Inflammatory macrophage treated with lipopolysaccharide for 4 hours (primary cell): ENCODE measurements at places on chromosomes 5 and 9.

DNA sequence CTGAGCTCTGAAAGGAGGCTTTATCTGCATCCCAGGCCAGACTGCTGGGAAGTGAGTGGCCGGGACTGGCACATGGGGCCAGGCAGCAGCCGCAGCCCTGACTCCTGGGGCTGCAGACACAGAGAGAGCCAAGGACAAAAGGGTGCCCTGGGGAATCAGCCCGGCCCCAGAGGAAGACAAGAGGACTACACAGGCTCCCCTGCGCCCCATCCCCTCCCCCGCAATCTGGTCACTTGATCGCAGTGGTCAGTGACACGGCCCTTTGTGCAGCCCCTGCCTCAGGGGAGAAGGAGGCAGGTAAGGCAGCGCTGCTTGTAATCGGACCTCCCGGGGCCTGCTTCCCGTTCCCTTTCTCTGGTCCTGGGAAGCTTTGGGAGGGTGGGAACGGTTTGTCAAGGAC, 55.5 kb upstream of the FUBP3 start:
- no peak for DNase-seq

DNA sequence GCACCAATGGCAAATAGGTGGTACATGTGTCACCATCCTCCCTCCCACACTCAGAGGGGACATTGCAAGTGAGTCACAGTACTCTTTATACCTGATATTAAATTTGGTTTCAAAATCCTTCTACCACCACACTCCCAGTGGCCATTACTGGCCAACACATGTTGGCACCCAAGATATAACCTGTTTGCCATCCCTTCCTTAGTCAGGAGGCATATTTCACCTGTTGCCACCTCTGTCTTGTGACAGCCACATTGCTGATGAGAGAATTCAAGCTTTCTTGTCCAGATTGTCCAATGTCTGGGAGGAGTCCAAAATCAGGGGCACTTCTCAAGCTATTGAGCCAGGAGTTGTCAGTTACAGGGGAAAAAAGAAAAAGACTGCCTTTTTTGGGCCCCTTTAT, 80.2 kb upstream of the WWC1 start:
- DNase-seq = no peak

- no peak for DNase-seq
Measured at GRCh38 chr9:110521206-110521605, 58.3 kb downstream of the SVEP1 start.

- no peak for DNase-seq
Measured at GRCh38 chr9:90162819-90163218, 479.8 kb downstream of the DIRAS2 start.

DNA sequence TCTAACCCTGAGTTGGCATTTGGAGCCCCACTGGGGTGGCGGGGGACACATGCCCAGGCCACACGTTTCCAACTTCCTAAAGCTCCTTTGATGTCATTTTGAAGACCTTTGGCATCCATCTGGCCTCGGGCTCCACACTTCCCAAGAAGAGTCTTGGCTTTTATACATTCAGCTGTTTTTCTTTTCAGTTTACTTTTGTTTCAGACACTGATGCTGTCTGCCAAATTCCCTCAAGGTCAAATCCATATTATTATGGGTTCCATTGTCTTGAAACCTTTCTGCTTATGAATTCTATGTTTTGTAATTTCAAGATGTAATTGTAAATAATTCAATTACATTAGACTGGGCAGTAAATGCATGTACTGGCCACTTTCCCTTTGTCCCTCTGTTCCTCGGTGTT, 23.7 kb upstream of the NFIB start:
- DNase-seq = no peak

GRCh38 chr9:98488571-98489312, 220.0 kb downstream of the GABBR2 start:
- DNase-seq = no peak

DNA sequence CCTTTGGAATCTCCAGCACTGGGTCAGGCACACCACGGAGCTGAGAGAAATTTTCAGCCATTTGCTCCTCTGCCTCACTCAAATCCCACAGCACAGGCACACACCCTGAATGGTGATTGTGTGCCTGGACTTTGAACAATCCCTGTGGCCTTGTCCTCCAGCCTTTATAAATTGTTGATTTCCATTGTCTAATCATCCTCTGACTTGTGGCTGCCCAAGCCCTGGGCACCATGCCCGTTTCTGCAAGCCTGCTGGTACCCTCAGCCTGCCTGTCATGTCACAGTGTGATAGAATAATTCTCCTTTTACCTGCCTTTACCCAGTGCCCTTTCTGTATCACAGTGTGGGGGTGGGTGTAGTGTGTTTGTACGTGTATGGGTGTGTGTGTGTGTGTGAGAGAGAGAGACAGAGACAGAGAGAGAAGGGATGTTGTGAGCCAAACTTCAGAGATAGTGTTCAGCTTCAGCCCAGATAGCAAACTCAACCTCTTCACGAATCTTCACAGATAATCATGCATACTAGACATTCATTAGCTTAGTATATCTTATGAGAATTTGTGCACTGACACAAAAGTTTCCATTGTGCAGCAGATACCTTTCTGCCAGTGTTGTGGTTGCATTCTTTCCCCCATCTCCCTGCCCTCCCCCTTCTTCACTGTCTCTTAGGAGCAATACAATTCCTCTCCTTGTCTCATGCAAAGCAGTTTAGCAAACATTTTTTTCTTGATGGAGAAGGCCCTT, 27.8 kb upstream of the SLC44A1 start:
- DNase-seq = no peak

GRCh38 chr9:129675620-129676019, 10.2 kb downstream of the PRRX2 start:
- DNase-seq = no peak

DNA sequence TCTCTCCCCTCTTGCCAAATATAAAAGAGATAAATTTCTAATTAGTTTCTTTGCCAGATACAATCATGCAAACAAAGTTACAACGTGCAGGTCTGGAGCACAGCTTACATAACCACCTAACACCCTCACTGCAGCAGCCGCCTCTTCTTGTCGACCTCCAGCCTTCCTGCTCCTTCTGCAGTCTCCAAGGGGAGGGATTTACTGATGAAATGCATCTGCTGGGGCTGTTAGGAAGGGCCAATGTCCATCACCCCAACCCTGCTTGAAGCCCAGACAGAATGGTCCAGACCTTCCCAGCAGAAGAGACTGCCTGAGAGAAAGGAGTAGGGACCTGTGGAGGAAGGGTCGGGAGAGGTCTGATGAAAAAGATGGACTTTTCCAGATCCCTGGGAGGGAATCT, 15.2 kb downstream of the KCNV2 start:
- no peak for DNase-seq

GRCh38 chr5:14930486-14930885, 58.9 kb upstream of the ANKH start:
- no peak for DNase-seq

GRCh38 chr5:177588413-177588909, 3.5 kb upstream of the TMED9 start:
- no peak for DNase-seq

DNA sequence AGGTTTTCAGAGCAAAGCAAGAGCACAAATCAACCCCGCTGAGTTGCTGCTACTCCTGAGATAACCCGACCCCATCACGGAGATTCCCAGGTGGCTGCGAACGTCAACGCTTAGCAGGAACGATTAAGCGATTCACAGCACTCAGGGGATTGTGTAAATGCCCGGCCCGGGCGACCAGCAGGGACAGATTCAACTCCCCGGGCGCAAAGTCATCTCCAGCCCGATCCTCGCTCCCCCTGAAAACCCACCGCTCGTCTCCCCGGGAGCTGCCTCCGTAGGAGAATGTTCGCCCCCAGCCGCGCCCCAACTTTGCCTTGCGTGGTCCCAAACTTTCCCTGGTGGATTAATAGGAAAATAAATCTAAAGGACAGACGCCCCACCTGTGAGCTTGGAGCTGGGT, 685 bp downstream of the SLC24A2 start:
- no peak for DNase-seq

DNA sequence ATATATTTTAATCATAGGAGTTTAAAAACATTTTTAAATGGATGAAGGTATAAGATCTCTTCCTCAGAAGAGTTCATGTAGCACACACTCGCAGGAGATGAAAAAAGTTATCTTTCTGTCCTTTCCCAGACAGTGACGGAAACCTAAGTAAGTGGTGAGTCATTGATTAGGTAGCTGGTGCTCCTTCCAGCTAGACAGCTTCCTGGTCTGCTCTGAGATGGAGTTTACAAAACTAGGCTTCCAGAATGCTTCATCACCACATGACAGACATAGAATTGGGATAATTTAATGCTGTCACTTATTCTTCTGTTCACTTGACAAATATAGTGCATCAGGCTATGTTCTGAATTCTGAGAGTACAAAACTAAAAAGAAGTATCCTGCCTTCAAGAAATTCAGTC, 2393.0 kb upstream of the C9orf72 start:
- DNase-seq = no peak
